ENCODE measurements at places on chromosomes 12 and 14.

DNA sequence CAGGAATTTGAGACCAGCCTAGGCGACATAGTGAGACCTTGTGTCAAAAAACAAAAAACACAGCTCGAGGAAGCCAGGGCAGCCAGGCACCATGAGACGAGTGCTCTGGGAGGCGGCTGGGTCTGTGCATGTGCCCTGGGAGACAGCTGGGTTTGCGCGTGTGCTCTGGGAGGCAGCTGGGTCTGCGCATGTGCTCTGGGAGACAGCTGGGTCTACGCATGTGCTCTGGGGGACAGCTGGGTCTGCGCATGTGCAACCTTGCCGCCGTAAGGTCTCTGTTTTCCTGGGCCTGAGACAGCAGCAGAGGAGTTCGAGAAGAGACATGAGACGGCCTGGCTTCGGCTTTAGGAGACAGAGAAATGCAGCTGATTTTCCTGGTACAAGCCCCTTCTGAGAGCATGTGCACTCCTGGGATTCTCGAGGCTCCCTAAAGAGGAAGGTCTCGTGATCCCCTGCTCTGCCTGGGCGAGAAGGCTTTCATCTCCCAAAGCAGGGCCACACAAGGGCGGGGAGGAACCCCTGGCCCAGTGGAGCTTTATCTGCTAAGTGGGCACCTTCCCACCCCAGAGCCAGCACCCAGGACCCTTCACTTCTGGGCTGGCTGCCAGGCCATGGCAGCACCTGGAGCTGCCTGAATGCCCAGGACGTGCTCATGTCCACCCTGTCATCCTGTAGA, 3.5 kb upstream of the BDKRB1 start:
- no peak for DNase-seq

GRCh38 chr14:64387232-64387781, 846 bp upstream of the MTHFD1 start:
- DNase-seq, result no peak

DNA sequence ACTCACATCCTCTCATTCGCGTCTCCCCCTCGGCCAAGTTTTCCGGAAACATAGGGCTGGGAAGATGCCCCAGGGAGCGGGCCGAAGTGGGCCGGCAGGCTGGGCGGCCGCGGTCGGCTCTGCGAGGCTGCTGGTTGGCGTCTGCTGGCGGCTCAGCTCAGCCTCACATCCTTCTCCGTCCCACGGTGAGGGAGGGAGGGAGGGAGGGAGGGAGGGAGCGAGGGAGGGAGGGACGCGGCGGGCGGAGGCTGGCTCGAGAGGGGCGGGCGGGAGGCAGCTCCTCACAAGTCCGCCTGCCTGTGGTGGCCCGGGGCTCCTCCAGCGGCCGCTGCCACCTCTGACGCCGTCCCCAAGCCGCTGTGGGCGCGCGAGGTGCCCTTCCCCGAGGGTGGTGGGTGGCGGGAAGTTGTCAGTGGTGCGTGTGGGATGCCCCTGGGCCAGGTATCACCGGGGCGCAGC, 93.8 kb downstream of the RFLNA start:
- DNase-seq, result no peak

DNA sequence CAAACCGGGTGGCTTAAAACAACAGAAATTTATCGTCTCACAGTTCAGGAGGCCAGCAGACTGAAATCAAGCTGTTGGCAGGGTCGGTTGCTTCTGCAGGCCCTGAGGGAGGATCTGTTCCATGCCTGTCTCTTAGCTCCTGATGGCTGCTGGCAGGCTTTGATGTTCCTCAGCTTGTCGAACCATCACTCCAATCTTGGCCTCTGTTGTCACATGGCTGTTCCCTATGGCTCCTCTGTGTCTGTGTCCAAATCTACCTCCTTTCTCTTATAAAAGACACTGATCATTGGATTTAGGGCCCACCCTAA, 14.0 kb downstream of the NFATC4 start:
- no peak for DNase-seq

GRCh38 chr14:75260025-75260763, 18.4 kb upstream of the FOS start:
- no peak for DNase-seq

Measured in germinal center (tissue), 1 donor.